ENCODE measurements at places on chromosomes 13 and 19.

DNA sequence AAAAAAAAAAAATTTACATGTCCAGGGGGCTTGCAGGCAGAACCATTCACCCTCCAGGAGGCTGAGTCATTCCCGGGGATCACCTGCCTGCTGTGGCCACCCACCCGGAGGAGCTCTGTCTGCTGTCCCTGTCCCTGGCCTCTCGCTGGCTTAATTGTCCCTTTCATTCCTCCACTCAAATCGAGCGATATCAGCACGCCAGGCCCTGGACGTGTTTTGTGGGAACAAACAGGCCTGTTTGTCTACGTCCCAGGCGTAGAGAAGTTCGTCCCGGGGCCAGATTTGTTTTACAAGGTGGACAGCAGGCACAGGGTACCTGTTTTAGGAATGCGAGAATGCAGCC is 21.2 kb downstream of the SULT2B1 start:
- DNase-seq: no peak

GRCh38 chr19:50723069-50723468 is at the start of gene CLEC11A:
TSS of gene CLEC11A (plus strand) at chr19:50723364. CDS start at chr19:50723526, 162 bp downstream.
- DNase-seq: no peak

GRCh38 chr13:52808842-52809219 is 39.6 kb downstream of the PCDH8 start:
- no peak for DNase-seq

DNA sequence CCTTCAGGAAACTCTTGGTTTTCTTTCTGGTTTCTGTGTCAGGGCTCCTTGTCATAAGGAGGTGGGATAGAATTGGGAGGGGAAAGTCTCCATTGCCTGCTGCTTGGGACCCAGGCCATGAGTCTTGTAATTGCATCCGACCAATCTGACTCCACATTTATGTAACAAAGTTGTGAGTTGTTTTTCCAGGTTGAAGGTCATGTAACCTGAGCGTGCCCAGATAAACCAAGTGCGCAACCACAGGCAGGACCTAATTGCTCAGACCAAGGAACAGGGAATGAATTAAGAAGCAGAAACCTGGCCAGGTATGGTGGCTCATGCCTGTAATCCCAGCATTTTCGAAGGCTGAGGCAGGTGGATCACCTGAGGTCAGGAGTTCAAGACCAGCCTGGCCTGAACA is 17.8 kb downstream of the RASL11A start:
- DNase-seq: no peak
